ENCODE measurements at places on chromosomes 11 and 22.

GRCh38 chr22:43186272-43187170 is at the start of gene TTLL12:
TTLL12 (minus strand) TSS chr22:43187134; CDS start chr22:43187069, 65 bp downstream.
- peak; percentile 60 for DNase-seq

DNA sequence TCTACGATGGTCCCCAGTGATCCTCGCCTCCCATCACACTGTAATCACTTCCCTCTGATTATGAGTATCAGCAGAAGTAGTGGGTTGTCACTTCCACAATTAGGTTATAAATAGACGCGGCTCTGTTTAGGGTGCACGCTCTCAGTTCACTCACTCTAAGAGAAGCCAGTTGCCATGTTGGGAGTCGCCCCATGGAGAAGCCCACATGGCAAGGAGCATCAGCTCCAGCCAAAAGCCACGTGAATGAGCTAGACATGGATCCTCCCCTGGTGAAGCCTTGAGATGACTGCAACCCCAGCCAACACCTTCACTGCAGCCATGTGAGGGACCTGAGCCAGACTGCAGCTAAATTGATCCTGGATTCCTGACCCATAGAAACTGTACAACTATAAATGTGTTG is 26.4 kb upstream of the MYOD1 start:
- DNase-seq: no peak

DNA sequence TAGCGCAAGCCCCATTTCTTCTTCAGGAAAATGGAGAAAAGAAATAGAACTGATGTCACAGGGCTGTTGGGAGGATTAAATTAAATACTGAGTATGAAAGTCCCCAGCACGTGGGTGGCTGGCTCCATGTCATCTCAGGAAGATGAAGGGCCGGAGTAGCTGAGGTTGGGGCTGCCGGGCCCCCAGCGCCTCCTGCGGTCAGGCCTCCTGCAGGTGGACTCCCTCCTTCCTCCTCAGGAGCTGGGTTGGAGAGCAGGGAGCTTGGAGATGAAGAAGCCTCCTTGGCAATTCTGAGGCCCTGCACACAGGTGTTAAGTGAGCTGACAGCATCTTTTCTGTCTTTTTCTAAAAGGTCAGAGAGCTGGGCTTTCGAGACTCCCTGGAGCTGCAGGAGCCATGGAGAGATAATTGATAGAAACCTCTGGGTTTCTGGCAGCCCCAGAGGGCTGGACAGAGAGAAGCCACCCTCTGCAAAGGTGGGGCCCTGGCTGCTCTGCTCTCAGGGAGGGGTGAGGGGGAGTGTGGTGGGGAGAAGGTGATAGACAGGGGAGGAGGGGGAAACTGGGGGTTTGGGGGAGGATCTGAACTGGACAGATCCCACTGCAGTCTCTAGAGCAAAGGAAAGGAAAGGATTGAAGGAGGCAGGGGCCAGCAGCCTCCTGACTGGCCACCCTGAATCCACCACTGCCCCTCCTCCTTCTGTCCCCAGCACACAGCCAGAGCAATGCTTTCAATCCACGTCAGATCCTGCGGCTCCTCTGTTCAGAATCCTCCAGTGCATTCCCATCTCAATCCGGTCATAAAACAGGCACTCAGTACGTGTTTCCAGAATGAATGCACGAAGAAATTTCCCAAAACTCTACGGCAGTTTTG is 210.8 kb downstream of the CEP164 start:
- no peak for DNase-seq

GRCh38 chr11:15800111-15800800 is 556.1 kb downstream of the SOX6 start:
- DNase-seq: peak; percentile 76

DNA sequence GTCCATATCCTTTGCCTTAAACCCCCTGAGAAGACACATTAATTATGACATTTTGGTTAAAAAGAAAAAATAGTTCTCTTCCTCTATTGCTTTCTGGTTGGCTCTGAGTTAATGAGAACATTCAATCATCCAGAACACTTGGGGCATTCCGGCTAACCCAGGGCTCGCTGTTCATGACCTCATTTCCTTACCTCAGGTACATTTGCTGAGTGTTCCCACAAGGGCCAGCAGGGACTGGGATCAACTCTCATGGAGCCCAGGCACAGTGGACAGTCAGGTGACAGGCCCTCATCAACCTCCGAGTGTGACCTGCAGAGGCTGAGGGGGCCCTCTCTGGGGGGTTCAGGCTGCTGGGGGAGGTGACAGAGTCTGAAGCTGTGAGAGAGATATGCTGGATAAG is 98.9 kb downstream of the MYO18B start:
- no peak for DNase-seq

- no peak for DNase-seq
Observed at GRCh38 chr11:90189011-90189410, 33.8 kb downstream of the CHORDC1 start.

DNA sequence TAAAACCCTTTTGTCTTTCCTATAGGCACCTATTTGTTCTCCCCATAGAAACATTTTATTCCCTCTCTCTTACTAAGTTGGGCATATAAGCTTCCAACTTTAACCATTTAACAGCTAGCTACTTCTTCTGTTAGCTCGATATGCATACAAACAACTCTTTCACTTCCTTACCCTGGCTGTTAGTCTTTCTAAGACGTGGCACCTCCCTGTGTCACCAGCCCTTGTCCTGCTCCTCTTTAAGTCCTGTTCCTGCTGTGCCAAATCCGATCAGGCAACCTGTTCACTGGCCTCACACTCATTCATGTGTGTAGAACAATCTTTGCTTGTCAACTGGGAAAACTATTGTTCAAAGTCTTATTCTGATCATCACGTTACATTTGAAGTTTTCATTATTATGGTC is 1376.1 kb upstream of the TENM4 start:
- no peak for DNase-seq

DNA sequence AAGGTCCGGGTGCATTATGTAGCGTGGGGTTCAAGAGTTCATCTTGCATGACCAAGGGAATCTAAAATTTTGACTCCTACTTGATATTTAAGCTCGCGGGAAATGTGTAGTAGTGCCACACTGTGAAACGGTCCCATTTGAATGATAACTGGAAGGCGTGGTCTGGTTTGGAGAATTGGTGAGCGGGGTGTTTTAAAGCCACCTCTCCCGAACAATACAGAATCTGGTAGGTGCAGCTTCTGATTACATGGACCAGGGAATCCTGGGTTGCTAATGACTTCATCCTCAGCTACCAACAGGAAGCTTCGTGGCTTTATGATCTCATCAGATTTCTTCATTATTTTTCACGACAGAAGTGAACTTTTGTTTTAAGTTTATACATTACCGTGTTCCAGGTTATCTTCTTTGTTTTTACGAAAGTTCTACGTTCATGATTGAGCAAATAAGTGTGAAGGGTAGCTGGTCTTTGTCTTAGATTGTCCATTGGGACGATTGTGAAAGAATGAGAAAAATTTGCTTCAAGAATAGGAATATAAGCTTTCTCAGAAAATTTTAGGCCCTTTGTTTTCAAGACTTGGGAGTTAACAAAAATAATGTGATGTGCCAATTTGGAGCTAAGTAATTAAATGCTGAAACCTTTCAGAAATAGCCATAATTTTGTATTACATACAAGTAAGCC is 1.7 kb downstream of the QSER1 start:
- peak; percentile 60 for DNase-seq

DNA sequence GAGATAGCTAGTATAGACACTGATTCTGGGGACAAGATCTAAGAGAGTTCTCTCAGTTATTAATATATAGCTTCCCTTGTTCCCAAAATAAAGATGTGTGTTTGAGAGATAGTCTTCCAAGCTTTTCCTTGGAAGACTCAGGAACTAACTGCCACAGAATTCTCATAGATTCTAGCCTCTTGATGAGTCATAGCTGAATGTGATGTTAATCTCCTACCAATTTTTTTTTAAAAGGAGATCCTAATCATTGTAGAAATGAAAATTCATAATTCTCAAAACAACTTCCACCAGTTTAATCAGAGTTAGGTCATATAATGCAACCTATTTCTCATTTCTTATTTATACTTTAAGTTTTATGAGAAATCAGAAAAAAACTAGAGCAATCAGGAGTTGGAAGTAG is 148.8 kb downstream of the JRKL start:
- no peak for DNase-seq
